HepG2 (cell line): ENCODE measurements at places on chromosomes 1 and 21.

DNA sequence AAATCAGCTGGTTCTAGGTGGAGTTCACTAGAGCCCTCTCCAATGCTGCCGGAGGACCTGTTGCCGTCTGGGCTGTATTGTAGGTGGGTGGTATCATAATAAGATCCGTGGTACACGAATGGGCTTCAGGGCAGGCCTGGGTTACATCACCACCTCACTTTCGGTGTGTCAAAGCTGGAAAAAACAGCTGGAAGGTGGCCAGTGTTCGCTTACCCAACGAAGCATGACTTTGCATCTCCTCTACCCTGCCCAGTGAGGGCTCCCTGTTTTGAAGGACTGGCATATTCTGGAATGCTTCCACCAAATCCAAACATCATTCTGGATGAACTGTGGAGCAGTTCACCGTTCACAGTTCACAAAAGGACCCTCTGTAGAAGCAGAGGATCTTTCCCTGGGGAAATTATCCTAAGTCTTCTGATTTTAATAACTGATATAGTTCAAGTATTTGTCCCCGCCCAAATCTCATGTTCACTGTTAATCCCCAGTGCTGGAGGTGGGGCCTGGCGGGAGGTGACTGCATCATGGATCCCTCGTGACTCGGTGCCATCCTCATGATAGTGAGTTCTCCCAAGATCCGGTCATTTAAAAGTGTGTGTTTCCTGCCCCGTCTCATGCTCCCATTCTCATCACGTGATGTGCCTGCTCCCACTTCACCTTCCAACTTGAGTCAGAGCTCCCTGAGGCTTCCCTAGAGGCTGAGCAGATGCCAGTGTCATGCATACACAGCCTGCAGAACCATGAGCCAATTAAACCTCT lies 429.0 kb downstream of the KIF26B start:
- no peak for DNase-seq

DNA sequence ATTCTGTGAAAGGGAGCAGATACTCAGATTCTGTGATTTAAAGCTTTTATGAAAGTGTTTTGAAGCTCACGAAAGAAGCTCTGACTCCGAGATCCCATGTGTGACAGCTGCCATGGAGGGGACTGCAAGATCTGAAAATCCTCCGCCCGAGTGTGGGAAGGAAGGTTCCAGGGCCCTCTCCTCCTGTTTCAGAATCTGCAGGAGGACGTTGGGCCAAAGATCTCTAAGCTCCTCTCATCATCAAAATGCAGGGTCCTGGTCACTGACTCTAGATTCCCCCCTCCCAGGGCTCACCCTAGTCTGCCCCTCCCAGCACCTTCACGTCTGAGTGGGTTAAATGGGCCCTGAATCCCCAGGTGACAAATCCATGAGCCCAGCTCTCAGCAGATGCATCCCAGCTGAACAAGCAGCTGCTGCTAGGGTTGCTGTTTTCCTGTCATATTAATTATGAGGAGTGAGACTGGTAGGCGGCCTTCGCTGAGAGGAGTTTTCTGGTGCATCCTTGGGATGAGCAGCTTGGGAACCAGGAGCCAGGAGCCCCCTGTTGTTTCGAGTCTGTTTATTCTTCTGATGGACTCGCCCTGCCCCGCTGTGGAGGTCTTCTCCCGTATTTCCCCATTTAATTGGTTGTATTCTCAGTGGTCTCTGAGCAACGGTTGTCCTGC lies 402.0 kb downstream of the MATN1 start:
- no peak for DNase-seq

DNA sequence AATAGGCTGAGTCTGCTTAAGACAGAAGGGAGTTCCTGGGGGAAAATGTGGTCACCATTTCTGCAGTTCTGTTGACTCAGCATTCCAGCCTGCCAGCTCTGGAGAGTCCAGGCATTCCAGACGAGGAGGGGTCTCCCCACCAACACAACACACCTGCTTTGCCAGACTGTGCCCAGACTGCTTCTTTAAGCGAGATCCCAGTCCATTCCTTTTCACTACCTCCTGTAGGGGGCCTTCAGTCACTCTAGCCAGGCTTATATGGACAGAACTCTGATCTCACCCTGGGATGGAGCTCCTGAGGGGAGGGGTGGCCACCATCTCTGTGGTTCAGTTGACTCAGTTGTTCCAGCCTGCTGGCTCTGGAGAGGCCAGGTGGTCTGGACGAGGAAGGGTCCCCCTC lies 48.5 kb downstream of the UBE2U start:
- DNase-seq, result no peak

DNA sequence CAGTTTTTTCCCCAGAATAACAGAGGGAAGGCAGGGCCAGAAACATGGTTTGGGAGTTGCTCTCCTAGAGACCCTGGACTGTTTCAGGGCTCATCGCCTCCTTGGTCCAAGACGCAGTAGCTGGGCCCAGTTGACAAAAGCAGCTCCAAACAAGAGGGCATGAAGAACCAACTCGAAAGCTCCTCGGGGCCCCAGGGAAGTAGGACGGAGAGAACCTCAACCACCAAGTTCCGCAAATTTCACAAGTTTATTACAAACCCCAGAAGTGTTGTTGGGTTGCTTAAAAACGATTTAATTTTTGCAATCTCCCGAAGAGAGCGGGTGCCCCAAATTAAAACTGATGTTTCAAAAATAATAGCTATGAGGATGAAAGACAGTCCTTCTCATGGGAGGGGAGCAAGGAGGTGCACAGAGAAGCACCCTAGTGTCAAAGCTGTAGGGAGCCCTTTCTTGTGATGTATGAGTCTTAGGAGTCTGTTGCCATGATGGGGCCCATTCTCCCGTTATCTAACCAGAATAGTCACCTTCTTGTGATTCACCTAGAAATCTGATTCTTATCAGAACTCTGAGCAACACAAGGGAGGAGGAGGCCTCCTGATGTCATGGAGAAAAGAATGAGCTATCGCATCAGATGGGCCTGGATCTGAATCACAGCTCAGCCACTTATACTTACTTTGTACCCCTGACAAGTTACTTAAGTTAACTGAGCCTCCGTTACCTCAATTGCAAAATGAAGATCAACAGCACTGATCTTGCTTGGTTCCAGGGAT lies 165.7 kb upstream of the IRF2BP2 start:
- DNase-seq, result no peak

DNA sequence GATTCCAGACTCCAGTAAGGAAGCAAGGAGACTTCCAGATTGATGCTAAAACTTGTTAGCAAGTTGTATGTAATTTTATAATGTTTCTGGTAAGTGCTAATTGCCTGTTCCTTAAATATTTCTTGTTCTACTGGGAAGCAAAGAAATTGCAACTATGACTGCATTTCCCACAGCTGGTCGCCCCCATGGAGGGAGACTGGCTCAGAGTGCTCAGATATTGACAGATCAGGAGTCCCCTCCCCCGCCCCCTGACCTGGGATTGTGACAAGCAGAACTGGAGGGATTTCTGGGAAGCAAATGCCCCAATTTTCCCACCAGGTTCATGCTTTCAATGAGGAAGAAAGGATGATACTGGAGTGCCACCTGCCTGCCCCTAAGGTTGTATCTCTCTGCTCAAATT lies 82.2 kb upstream of the HMGB4 start:
- DNase-seq, result no peak

DNA sequence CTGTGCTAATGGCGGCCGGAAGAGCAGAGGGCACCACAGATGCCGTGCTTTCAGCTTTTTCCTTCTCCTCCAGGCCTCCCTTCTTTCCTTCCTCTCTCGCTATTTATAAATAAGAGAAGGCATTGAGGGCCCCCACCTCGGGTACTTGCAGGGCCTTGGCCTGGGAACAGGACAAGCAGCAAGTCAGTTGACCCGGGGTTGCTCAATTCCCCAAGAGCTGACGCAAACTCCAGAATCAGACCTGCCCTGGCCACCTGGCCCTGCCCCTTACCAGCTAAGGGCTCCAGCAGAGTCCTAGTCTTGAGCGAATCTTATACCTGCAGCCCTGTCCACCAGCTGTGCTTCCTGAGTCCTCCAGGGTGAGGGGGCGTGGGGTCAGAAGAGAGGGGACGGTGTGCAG lies 13.5 kb downstream of the TNFRSF1B start:
- no peak for DNase-seq

DNA sequence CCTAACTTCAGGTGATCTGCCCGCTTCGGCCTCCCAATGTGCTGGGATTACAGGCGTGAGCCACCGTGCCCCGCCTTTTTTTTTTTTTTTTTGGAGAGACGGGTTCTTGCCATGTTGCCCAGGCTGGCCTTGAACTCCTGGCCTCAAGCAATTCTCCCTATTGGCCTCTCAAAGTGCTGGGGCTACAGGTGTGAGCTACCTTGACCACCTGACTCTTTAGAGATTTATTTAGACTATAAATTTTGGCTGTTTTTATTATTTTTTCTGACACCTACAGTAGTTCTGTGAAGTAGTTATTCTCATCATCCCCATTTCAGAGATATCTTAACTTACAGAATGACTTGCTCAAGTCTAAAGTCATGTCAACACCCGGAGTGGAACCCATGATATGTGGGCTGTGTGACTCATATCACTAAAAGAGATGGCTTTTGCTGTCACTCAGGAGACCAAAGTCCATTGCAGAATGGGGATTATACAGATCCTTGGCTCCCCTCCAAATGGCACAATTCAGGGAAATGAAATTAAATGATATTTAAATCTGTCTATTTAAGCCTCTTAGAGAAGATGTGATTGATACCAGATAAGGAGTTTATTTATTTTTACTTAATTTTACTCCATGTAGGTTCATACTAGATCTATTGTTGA lies 93.2 kb downstream of the CTH start:
- peak; percentile 71 for DNase-seq

DNA sequence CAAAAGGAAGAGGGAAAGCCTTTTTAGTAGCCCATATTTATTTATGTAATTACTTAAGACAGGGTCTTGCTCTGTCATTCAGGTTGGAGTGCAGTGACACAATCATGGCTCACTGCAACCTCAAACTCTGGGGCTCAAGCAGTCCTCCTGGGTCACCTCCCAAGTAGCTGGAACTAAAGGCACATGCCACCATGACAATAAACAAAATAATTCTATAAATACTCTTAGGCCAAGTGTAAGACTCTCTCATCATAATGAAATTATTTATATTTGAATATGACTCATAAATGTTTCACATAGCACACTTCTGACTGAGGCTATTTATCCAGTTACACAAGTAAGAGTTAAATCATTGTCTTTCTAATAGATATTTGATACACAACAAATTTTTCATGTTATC lies 314.7 kb downstream of the AMY1C start:
- no peak for DNase-seq

DNA sequence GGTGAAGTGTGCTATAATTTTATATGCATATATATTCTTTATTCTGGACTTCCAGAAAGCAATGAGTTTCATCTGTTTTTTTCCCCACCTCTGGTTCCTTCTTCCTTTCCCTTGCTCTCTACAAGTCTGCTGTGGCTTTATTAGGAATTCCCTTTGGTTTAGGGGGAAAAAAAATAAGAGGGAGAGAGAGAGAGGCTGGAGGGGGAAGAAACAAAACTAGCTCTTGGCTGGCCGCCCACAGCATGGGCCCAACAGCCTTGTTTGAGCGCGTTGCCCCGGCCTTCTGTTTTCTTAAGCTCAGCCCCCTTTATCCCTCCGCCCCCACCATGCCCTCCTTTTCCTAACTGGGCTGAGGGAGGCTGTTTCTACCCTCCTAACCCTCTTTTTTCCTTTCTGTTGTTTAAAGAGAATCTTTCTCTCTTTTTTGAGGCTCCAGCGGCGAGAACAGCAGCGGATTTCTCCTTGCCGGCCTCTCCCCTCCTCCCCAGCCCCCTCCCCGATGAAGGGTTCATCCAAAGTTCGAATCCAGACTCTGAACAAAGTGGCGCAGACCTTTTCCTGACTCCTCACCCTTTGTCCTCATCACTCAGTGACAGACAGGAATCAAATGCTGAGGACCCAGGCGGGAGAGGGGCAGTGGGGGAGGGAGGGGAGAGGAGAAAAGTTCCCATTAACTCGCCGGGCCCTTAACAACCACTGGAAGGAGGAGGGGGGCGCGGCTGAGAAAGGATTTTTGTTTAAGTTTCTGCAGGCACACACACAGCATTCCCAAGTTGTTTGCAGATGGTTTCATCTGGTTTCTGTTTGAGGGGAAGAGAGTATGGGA lies 29.7 kb downstream of the PBX1 start:
- no peak for DNase-seq

DNA sequence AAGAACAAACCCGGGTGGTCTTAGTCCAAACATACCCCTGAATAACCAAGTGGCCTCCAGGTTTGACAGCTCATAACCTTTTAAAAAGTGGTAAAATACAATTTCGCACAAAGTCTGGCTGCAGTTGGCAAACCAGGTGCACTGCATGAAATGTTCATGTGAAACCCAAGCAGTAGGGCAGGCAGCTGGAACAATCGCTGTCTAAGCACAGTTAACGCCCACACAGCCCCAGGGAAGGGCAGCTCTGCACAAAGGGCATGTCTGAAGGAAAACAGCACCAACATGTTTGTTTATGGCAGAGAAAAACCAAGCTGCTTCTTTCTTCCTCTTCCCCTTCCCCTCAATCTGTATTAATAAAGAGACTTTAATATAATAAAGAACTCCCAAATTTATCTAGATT lies 49.5 kb downstream of the KIAA1614 start:
- DNase-seq, result no peak

GRCh38 chr1:117659550-117660270 lies 53.9 kb downstream of the TENT5C start:
- DNase-seq, result no peak

GRCh38 chr1:8554956-8555534 lies 237.1 kb downstream of the SLC45A1 start:
- DNase-seq, result no peak

GRCh38 chr21:35159881-35160280 lies 110.8 kb upstream of the RUNX1 start:
- DNase-seq, result no peak

- DNase-seq, result no peak
These were observed 1.1 kb downstream of the SLC35F3 start for GRCh38 chr1:233905416-233906051.

- DNase-seq, result no peak
These were observed 3.3 kb downstream of the URB1 start for GRCh38 chr21:32389337-32390015.

- no peak for DNase-seq
These were observed 52.9 kb downstream of the PDE4B start for GRCh38 chr1:65845535-65846060.

DNA sequence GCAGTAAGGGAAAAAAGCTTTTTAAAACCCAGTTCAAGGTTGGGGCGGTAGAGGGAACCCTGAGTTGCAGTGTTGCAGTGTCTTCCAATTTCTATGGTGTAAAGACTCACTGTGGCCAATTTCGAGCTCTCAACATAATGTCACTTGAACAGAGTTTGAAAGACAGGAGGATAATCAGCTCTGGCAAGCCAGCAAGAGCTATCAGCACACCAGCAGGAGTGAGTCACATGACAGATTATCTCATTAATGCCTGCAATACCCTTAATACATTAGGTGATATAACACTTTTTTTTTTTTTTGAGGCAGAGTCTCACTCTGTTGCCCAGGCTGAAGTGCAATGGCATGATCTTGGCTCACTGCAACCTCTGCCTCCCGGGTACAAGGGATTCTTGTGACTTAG lies 22.8 kb downstream of the SLC9C2 start:
- no peak for DNase-seq

GRCh38 chr1:6443339-6444115 lies 19.0 kb downstream of the ESPN start:
- no peak for DNase-seq

GRCh38 chr1:198118134-198118533 lies 38.7 kb upstream of the NEK7 start:
- no peak for DNase-seq

- no peak for DNase-seq
These were observed 60.3 kb downstream of the KCNJ6 start for GRCh38 chr21:37855647-37856625.
